B cell (primary cell): ENCODE measurements at places on chromosomes 4 and X. TPM values are rescaled to one million over a fixed set of nuclear protein-coding genes. Genes with fewer than 3 reads are reported as not detected.

Gene SULT1E1
- polyA plus RNA-seq: not detected in 2 replicates

Gene JAKMIP1
- 0.65 and 1.0 TPM in 2 replicates for polyA plus RNA-seq

Gene INPP4B
- 0.03 and 0.30 TPM in 2 replicates for polyA plus RNA-seq

Gene ABLIM2
- 2.5 and 3.3 TPM in 2 replicates for polyA plus RNA-seq

Gene FAM114A1
- polyA plus RNA-seq: 0.30 and 1.8 TPM in 2 replicates

Gene RNF128
- polyA plus RNA-seq: not detected in 2 replicates

DNA sequence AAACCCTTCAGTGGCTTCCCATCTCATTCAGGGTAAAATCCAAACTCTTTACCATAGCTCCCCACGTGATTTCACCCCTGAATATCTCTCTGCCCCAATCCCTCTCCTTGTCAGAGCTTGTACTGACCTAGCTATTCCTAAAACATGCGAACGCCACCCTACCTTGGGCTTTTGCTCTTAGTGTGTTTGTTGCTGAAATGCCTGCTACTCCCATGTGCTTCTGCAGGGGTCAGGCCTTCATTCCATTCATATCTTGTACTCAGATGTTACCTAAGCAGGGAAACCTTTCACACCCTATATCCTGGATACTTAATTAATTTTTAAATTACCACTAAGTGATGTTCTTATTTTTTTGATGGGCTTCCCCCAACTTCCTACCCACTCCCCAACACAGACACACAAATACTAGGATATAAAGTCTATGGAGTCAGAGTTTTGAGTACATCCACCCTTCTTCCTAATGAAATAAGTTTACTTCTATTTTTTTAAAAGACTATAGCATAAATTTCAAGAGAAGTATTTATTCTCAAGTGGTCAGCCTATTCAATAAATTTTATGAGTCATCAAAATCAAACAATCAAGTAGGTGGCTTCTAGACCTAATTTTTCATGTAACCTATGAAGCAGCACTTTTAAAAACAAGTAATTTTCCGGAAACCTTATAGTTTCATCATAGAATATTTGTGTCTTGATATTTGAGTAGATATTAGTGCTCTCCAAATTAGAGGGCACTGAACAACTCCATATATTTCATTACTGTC, 189.4 kb downstream of the RAPGEF2 start:
- DNase-seq: no peak

DNA sequence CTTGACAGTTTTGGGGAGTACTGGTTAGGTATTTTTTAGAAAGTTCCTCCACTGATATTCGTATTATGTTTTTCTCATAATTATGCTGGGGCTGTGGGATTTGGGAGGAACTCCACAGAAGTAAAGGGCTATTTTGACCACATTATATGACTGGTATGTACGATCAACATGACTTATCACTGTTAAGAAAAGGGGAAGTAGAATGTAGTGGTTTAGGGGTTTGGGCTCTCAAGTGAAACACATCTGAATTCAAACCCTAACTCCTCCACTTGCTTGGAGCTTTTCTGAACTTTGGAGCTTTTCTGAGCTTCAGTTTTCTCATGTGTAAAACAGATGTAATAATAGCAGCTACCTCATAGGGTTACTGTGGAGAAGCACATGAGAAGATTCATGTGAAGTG, 96.4 kb upstream of the C1GALT1C1 start:
- peak; percentile 71 for DNase-seq

DNA sequence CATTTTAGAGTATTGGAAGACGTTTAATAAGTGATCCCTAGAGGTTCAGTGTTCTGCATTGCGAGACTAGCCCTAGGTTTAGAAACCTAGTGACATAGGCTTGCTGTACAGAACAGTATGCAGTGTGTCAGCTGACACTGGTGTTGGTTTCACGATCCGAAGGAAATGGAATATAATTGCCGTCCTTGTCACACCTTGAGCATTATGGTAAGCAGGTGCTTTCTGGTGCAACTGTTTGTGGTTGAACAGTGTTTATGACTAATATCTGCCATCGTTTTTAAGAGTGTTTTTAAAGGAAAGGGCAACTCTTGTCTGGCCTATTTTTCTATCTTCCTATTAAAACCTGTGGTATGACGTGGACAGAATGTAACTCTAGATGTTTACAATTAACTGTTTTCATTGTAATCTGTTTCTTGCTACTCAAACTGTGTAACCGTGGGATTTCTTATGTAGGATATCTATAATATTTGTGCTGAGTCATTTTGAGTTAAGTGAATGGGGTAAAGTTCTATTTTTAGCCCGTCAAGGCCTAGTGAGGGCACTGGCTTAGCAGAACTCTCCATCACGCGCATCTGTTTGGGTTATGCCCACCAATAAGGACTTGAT, 53.8 kb upstream of the TBC1D14 start:
- peak; percentile 19 for DNase-seq

DNA sequence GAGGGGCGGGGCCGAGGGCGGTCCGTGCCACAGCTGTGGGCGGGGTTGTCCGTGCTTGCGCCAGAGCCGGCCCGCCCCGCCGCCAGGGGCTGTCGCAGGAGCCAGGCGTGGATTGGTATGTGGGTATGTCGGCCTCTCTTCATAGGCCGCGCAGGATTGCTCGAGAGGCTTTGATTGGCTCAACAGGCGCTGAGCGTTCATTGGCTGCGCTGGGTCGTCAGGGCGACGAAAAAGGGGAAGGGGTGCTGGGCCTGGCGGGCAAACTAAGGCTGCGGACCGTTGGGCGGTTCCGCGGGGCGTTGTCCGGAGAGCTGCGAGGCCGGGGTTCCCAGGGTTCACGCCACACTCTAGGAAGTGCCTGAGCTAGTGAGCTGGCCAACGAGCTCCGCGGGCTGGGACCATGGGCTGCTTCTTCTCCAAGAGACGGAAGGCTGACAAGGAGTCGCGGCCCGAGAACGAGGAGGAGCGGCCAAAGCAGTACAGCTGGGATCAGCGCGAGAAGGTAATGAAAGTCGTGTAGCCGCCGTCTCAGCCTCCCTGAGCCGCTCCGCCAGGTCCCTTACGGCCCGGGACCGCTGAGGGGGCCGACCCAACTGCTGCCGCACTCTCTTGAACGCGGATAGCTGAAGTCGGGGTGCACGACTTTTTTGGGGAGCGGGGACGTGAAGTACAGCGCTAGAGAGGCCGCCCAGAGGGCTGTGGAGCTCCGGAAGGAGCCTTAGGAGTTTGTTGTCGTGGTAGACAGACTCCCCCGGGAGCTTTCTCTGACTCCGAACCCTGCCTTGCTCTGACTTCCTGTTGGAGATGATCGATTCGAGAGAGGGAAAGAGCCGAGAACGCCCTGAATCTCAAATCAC, at the start of gene RP2:
Gene RP2, plus strand, starts transcription at position 343 of the 857 bp plus-strand sequence. Its CDS starts 58 bp downstream, at position 401.
- peak; percentile 91 for DNase-seq

- DNase-seq: no peak
Observed at GRCh38 chrX:67563469-67564448, 19.9 kb downstream of the AR start.

GRCh38 chr4:138178566-138178965, 63.6 kb downstream of the SLC7A11 start:
- no peak for DNase-seq

DNA sequence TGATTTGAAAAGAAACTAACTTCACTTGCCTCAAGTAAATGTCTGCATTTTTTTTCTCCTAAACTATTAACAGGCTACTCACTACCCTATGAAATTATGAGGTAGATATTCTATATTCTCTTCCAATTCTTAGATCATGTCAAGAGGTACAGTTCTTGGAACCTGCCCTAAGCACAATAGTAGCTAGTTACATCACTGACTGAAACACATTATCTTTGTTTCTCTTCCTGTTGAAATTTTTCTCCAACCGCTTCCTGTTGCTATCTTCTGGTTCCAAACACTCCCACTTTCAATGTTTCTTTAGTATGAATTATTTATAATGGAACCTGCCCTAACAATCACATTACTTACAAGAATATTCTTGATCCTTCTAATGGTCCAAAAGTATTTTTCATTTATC, 5.0 kb upstream of the BANK1 start:
- no peak for DNase-seq

- DNase-seq: no peak
Observed at GRCh38 chr4:8305851-8306471, 36.4 kb downstream of the HTRA3 start.

DNA sequence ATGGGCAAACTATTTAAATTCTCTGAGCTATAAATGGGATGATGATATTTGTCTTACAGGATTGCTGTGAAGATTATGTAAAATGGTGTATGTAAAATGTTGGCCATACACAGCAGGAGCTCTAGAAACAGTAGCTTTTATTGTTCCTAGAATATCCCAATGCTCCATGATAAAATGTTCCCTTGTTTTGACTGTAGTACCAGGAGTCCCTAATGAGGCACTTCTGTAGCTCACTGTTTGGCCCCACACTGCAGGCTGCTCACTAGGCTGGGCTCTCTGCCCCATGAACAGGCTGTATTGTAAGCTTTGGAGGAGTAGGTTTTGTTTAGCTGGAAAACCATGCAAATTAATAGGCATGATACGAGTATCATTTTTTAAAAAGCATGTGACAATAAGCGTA, 3.3 kb upstream of the FGA start:
- no peak for DNase-seq

- no peak for DNase-seq
Observed at GRCh38 chr4:20474119-20474518, 222.4 kb downstream of the SLIT2 start.

DNA sequence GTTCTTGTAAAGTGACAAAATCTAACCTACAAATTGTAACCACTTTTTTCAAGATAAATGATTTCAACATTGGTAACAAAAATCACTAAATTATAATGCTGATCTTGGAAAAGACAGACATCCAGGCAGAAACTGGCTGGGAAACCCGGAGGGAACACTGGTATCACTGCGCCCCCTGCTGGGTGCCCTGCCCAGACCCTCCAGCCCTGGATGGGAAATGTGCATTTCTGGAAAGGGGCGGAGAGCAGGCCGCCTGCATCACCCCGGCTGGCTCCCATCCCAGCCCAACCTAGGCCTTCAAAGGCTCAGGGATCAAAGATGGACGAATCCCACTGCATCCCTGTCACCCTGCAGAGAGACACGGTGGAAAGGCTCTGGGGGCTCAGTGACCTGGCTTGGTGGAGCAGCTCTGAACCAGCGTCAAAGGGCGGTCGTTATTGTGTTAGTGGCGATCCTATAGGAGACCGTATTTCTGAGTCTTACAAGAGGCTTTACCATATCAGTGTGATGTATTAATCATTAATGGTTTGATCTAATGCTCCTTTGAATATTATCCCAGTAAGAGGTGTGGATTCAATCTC, 37.3 kb downstream of the ACOX3 start:
- peak; percentile 56 for DNase-seq
